Effector CD4-positive, alpha-beta T cell (primary cell): ENCODE measurements at places on chromosomes 3 and 15.

GRCh38 chr3:194654443-194654842 lies 17.5 kb downstream of the LSG1 start:
- no peak for DNase-seq

- no peak for DNase-seq
Observed at GRCh38 chr3:121698476-121698875, 37.8 kb upstream of the HCLS1 start.

- DNase-seq, result no peak
Observed at GRCh38 chr3:179045719-179046402, 25.7 kb downstream of the ZMAT3 start.

DNA sequence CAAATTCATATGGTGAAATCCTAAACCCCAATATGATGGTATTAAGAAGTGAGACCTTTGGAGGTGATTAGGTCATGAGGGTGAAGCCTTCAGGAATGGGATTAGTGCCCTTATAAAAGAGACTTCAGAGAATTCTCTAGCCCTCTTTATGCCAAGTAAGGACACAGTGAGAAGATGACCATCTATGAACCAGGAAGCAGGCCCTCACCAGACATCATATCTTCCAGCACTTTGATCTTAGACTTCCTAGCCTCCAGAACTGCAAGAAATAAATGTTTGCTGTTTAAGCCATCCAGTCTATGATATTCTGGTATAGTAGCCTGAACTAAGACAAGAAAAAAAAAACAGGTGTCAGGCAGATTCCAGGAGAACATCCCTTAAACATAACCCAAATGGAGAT lies 45.9 kb upstream of the AP4E1 start:
- no peak for DNase-seq

DNA sequence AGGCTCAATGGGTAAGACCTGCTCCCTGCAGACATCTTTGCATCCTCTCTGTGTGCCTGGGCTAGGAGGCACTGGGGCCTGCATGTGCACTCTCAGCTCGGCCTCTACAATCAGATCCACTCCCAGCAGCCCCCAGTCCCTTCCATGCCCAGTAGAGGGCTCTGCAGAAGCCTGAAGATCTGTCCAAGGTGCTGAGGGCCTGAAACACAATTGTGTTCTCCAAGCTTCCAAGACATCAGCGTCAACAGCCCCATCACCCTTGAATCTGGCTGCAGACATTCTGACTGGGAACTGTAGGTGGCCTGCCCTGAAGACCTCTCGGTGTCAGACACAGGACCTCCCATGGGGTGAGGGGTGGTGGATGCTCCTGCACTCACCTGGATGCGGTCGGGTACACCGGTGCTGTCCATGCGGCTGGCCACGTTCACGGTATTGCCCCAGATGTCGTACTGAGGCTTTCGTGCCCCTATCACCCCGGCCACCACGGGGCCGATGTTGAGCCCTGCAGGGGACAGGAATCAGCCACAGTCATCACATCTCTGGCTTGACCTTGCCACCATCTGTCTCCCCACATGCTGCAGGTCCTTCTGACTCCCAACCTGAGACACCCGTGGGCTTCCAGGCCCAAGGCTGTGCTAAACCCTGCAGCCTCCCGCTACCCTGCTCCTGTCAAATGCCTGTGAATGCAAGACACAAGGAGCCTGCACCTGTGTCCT lies 84.7 kb downstream of the SEC22A start:
- no peak for DNase-seq

- no peak for DNase-seq
Observed at GRCh38 chr3:132822266-132822665, 100.1 kb upstream of the NPHP3 start.
